ENCODE measurements at places on chromosomes 3 and 15.

DNA sequence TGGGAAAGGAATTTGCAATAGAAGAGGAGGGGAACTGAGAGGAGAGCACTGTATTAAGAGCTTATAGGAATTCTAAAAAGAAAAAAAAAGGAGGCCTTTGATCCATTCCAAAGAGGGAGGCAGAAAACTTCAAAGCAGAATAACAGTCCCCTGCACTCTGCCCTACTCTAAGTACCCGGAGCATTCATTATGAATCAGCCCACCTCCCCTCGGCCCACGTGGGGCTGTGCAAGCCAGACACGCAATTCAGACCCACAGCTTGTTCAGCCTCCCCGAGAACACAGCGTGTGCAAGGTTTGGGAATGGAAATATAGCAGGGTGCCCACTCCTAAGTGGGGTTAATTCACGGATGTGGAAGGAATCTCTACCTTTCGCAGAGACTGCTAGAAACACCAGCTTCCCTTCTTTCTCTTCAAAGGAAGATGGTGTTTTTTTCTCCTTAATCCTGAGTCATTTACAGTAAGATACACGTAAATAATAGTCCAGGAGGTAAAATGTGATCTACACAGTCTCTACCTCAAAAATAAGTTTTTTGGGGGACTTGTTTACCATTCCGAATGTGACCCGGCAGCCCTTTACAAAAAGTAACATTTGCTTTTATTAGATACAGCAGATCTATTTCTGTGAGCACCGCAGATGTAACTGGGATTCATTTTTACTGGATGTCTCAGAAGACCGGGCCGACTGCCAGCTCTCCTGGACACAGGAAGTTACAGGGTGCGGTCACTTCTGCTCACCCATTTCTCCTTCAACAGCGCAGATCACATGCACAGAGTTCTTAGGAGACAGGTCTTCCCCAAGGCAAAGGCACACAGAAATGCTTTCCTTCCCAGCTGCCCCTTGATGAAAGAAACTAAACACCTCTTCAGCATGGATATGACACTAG lies 768.5 kb upstream of the CFAP20DC start:
- no peak for DNase-seq

DNA sequence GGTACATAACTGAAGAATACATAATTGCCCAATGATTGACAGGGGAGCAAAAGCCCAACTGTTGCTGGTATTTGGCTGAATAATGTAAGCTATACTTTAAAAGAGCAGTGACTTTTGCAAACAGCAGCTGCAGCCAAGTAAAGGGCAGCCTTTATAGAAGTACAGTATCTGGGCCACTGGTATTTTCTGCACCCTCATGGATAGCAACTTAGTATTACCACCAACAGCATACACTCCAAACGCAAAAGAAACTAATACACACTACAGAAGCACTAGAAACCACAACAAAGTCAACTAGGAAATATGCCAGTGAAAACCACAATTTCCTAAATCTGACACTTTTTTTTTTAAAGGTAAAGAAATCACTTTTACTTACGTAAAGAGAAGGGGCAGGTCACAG lies 206.1 kb downstream of the TIGIT start:
- no peak for DNase-seq

- DNase-seq = no peak
Measured at GRCh38 chr3:155609586-155609985, 135.3 kb downstream of the PLCH1 start.

DNA sequence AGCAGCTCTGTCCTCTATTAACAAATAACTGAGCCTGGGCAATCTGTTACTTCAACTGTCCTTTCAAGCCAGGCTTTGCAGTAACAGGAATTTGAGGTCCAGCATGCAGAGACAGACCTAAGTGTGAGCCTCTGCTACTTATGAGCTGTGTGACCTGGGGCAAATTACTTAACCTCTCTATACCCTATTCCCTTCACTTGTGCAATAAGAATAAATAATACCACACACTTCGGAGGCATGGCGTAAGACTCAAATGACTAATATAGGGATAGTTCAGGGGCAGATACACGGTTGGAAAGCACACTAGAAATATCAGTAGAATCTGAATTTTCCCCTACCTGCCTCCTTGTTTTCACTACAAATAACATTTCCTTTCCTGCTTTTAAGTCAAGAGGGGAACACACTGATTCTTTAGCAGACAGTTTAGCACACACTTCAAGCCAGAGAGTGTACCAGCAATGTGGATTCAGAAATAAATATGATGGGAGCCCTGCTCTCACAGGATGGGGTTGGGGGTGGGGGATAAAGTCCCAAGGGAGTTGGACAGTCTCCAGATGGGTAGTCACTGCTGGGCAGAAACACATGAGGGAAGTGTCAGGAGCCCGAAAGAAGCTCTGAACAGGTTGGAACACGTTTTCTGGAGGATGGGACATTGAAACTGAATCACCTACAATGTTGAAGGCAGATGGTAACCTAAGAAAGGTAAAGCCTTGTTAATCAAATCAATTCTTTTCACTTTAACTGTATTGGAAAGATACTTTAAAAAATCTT lies 61.8 kb upstream of the RBP1 start:
- no peak for DNase-seq

GRCh38 chr15:72222393-72222792 lies 8.6 kb downstream of the PKM start:
- no peak for DNase-seq

GRCh38 chr3:107660306-107660976 lies 137.7 kb downstream of the BBX start:
- DNase-seq = no peak

DNA sequence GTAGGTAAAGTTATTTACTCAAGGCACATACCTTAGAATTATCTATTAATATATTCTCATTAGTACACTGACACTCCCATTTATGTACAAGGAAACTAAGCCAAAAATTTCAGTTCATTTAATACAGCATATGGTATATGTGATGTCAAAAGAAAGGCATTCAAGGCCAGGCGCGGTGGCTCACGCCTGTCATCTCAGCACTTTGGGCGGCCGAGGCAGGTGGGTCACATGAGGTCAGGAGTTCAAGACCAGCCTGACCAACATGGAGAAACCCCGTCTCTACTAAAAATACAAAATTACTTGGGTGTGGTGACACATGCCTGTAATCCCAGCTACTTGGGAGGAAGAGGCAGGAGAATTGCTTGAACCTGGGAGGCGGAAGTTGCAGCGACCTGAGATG lies 435.2 kb downstream of the GBE1 start:
- no peak for DNase-seq

DNA sequence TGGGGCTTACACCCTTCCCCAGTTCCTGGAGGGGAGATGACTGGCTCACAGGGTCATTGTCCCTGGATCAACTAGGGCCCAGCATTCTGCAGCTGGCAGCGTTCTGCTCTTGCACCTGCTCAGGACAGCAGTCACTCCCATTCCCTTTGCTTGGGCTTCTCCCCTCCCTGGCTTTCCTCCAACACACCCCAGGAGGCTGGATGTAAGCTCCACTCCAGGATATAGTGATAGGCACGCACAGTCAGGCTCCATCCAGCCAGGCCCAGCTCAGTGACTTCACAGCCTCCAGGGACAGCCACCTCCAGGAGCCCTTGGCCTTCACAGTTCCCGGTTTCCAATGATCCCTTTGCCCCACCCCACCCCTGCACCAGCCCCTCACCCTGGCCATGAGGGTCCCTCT lies 1.9 kb downstream of the SPTBN5 start:
- no peak for DNase-seq

- no peak for DNase-seq
Measured at GRCh38 chr15:25882466-25882865, 19.3 kb upstream of the ATP10A start.

GRCh38 chr3:65983100-65983499 lies 55.6 kb downstream of the MAGI1 start:
- no peak for DNase-seq

- no peak for DNase-seq
Measured at GRCh38 chr3:9700536-9700935, 3.1 kb upstream of the CPNE9 start.

- DNase-seq = no peak
Measured at GRCh38 chr3:168384990-168385389, 289.3 kb upstream of the GOLIM4 start.

GRCh38 chr3:149377408-149378364 lies at the start of gene TM4SF1:
TM4SF1 (minus strand) TSS chr3:149377649; CDS start chr3:149377547, 102 bp downstream.
- no peak for DNase-seq

GRCh38 chr3:192958219-192958872 lies 40.7 kb upstream of the MB21D2 start:
- no peak for DNase-seq

- no peak for DNase-seq
Measured at GRCh38 chr15:90872486-90873184, 4.2 kb downstream of the FURIN start.

DNA sequence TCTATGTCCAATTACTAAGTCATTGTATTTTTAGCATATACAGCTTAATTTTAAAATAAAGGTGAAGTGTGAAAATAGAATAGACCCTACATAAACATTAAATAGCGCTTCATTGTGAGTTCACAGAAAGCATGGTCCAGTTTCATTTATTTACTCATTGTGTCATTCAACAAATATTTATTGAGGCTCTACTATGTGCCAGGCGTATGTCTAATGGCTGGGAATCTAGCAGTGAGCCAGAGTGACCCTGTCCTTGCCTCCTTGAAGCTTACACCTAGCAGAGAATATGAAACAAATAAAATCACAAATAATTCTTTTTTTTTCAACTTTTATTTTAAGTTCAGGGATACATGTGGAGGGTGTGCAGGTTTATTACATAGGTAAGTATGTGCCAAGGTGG lies 161.7 kb downstream of the CFAP20DC start:
- no peak for DNase-seq

DNA sequence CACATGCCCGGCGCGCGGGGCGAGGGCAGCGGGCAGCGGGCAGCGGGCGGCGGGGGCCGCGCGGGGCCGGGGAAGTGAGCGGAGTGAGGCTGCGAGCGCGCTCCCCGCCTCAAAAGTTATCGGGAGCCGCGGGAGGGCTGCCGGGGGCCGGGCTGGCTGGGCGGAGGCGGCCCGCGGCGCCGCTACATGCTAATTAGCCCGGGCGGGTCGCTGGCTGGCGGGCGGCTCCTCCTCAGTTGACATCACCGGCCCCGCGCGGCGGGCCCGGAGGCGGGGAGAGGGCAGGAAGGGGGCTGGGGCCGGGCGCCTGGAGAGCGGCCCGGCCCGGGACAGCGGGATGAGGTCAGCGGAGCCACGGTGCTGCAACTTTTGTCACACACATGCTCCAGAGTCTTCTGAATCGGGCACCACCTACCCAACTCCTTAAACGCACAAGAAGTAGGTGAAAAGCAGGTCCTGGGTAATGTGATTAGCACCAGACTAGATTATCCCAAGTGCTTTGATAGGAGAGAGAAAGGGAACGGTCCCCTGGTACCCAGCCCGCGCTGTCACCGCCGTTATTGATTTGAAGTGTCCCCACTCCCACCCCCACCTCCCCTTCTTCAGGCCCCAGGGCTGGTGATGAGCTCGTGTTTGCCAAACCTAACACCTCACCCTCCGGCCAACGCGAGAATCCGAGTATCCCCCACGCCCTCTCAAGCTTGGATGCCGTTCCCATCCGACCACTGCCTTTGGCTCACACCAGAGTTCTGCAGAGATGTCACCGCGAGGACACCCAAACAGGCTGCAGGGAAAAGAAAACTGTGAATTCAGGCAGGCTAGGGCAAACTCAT lies at the start of gene HEG1:
Gene HEG1 (minus strand): TSS at position 85 of the 833 bp plus-strand sequence. CDS start 107 bp downstream, outside the sequence.
- DNase-seq = peak; percentile 57

DNA sequence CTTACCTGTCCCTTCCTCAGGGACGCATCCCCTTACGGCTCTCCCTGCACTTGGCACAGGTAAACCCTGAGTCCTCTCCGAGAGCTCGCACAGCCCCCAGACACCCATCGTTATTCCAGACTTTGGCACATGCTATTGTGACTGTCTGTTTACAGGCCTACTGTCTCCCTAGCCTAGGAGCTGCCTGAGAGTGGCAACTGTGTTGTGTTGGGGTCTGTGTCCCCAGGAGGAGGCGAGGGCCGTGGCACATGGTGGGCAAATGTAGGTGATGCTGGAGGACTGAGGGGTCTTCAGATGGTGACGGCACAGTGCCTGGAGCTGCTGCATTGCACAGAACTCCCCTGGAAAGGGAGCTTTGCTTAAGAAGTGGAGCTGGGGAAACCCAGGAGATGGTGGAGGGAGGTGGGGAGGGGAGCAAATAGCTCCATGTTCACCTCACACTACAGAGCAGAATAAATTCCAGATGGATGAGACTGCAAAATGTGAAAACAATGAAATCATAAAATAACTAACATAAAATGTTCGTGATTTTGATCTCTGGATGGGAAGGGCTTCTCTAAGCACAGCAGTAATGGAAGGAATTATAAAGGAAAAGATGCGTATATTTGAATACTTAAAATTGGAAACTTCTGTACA lies 96.5 kb downstream of the SMAD6 start:
- DNase-seq = no peak

DNA sequence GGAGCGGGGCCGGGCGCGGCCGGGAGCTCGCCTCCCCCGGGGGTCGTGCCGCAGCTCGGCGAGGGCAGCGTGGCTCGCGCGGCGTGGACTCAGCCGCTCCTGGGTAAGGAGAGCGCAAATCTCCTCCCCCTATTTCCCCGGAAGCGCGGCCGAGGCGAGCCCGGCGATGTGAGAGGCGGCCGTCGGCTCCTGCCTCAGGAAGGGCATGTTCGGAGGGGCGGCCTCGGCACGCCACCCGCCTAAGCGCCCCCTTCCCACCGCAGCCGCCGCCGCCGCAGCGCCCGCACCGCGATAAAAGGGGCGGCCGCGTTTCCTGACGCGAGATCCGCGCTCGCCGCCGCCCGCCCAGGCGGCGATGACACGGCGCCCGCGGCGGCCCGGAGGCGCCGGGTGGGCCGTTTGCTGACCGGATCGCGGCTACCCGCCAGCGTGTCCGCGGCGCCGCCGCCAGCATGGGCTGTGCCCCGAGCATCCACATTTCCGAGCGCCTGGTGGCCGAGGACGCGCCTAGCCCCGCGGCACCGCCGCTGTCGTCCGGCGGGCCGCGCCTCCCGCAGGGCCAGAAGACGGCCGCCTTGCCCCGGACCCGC lies at the start of gene PDE8A:
Gene PDE8A (plus strand): TSS at position 146 of the 590 bp plus-strand sequence. CDS start 307 bp downstream, at position 453.
- DNase-seq = peak; percentile 18

DNA sequence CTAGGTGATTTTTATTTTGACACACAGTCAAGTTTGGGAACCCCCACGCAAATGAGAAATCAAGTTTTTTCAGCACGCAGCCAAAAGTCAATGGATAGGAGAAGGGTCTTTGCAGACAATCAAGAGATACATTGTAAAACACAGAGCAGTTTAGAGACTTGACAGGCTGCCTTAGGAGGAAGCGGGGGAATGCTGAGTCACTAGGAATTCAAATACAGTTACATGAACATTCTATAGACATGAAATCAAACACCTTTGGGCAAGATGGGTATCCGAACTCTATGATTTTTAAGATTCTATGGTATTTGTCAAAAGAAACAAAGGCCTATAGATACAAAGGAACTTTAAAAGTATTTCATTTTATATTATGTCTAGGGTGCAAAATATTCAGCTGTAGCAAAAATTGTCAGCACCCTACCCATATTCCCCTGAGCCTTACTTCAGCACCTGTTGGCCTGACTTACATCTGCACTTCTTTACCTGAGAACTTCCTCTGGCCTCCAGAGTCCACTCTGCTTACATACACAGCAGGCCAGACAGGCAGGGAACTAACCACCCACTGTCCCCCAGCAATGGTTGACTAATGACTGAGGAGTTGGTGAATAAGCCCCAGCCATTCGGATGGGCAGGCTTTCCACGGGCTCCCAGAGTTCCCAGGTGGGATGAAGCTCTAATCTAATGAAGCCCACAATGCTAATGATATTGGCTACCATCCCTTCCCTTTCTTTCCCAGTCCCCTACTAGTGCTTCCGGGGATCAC lies 289.3 kb upstream of the RORA start:
- DNase-seq = no peak

- DNase-seq = no peak
Measured at GRCh38 chr3:170180079-170180907, 1.2 kb downstream of the PHC3 start.

Data from stimulated activated CD4-positive, alpha-beta T cell treated with anti-CD3 and anti-CD28 coated beads, Interleukin-1b, Interleukin-23, amount 100 ng/mL, for 1 hour (primary cell).